ENCODE measurements at places on chromosomes 13 and 19. TPM values are rescaled to one million over a fixed set of nuclear protein-coding genes. Genes with fewer than 3 reads are reported as not detected.

SYCN gene
- not detected for total RNA-seq

GRIN3B gene
- total RNA-seq, result 0.28 TPM

SOX1 gene
- total RNA-seq, result not detected

NALCN gene
- total RNA-seq, result 5.6 TPM

IL27RA gene
- total RNA-seq, result 2.9 TPM

MBD3L3 gene
- total RNA-seq, result not detected

CFD gene
- total RNA-seq, result 1.4 TPM

OBI1 gene
- 11.8 TPM for total RNA-seq

SCGB2B2 gene
- total RNA-seq, result not detected

EFNB2 gene
- total RNA-seq, result 6.9 TPM

RGL3 gene
- not detected for total RNA-seq

SMAD9 gene
- 4.8 TPM for total RNA-seq

GRIN2D gene
- total RNA-seq, result under 0.01 TPM

PSENEN gene
- 9.0 TPM for total RNA-seq

COMP gene
- total RNA-seq, result under 0.01 TPM

PRR12 gene
- total RNA-seq, result 0.36 TPM

DNA sequence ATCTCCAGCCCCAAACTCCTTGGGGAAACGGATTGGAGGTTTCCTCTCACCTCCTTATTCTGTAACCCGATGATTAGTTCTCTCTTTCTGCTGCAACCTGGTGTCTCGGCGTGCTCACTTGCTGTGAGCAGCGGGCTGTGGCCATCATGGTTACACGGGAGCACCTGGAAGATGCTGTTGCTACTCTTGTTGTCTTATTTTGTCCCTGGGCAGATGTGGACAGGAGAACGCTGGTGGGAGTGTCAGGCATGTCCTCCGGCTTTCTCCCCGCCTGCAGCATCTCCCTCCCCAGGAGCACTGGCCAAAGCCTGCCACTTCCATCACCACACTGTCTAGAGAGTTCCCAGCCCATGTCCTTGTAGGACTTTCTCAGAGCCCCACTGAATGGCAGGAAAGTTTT is 211.8 kb upstream of the ZNF536 start:
- no peak for DNase-seq

GRCh38 chr13:46479283-46479682 is 73.7 kb upstream of the LRCH1 start:
- no peak for DNase-seq

- no peak for DNase-seq
Observed at GRCh38 chr13:108929532-108930206, 300.3 kb downstream of the MYO16 start.

DNA sequence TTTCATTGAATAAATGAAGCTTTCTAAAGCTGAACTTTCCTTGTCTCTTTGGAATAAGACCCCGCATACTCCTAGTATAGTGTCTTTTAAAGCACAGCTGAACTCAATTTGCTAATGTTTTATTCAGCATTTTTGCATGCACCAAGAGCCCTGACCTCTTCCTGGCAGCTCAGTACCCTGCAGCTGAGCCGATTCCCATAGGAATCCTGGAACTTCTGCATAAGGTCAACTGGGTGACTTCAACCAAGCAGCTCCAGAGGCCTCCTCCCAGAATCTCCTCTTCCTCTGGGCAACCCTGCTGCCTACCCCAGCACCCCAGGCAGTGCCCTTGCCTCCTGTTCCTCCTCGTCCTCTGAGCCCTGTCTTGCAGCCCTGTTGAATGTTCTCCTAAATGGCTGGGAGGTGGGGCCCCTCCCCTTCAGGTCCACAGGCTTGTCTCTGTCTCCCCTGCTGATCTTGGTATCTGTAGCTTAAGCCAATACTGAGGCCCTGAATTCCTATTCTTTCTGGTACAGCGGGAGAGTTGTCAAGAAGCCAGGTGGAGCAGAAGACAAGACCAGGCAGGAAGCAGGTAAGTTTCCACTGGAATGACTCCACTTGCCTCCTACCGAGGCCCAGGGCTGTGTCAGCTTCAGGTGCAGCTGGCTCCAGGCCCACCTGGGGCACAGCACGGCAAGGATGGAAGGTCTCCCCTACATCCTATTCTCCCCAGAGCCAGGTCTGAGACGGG is 23.6 kb upstream of the CCDC124 start:
- no peak for DNase-seq

- DNase-seq, result no peak
Observed at GRCh38 chr19:16613841-16614240, 14.2 kb downstream of the MED26 start.

DNA sequence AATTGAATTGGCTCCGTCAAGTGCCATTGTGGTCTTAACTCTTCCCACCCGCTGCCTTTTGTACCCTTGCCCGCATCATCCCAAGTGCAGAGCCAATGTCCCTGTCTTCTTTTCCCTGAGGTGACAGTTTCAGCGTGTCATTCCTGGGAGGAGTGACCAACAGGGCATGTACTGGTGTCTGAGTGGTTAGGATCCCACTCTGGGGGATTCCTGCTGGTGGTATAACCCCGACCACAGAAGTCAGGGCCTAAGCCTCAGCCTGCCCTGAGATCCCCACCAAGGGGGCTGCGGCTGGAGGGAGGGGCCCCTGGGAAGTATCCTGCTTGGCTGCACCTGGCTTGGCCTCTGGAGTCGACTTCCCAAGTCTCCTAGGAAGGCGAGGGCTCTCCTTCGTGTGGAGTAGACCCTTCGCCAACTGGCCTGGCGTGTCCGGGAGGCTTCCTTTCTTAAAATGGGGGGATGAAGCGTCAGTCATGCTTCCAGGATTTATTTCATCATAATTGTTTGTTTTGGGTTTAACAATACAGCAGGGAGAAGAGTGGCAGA is 40.6 kb downstream of the NFIX start:
- no peak for DNase-seq

GRCh38 chr19:6652805-6653094 is 17.2 kb downstream of the TNFSF14 start:
- DNase-seq, result no peak

DNA sequence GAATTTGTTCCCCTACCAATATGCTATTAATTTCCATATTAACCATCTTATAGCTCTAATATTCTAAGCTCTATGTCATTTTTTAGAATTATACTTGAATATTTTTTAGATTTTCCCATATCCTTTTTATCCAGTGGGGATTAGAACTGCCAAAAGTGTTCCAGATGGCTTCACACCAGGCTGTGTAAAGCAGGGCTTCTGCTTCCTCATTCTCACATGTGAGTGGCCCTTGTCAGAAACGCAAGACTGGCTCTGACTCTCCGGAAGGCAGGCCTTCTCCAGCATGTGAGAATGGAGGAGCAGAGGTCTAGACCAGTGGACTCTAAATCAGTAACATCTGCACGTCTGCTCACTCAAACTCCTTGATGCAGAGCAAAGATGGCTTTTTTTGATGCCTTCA is 650.1 kb downstream of the FGF9 start:
- no peak for DNase-seq

GRCh38 chr13:71721104-71721503 is 145.9 kb downstream of the DACH1 start:
- DNase-seq, result no peak

GRCh38 chr19:42169486-42170413 is 37.5 kb upstream of the POU2F2 start:
- no peak for DNase-seq

DNA sequence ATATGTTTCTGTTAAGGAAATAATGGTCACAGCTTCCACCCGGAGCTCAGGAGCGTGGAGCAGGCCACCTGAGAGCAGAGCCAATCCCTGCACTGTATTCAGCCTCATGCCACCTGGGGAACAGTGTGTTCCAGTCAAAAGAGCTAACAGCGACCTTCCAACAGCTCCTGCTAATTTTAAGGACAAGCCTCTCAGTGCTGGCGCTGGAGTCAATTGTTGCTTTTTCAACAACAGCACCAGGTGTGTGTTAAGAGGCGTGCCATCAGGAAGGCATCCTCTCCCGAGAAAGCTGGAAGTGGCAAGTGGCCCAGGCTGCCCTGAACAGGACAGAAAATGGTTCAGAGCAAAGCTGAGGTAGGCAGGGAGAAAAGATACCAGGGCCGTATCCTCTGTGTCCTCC is 102.0 kb downstream of the CACNA1A start:
- DNase-seq, result no peak

GRCh38 chr19:40810160-40810559 is 11.2 kb downstream of the EGLN2 start:
- no peak for DNase-seq

DNA sequence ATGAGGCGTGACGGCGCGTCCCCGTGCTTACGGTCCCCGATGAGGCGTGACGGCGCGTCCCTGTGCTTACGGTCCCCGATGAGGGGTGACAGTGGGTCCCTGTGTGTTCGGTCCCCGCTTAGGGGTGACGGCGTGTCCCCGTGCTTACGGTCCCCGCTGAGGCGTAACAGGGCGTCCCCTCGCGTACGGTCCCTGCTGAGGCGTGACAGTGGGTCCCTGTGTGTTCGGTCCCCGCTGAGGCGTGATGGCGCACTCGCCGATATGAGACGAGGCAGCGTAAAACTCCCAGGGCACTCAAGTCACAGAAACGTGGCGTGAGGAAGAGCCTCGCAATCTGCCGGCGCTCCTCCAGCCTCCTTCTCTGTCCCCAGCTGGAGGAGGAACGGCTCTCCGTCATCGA is 20.9 kb downstream of the CFAP97D2 start:
- DNase-seq, result no peak

GRCh38 chr19:4969772-4970531 is 1.0 kb downstream of the KDM4B start:
- DNase-seq, result no peak

DNA sequence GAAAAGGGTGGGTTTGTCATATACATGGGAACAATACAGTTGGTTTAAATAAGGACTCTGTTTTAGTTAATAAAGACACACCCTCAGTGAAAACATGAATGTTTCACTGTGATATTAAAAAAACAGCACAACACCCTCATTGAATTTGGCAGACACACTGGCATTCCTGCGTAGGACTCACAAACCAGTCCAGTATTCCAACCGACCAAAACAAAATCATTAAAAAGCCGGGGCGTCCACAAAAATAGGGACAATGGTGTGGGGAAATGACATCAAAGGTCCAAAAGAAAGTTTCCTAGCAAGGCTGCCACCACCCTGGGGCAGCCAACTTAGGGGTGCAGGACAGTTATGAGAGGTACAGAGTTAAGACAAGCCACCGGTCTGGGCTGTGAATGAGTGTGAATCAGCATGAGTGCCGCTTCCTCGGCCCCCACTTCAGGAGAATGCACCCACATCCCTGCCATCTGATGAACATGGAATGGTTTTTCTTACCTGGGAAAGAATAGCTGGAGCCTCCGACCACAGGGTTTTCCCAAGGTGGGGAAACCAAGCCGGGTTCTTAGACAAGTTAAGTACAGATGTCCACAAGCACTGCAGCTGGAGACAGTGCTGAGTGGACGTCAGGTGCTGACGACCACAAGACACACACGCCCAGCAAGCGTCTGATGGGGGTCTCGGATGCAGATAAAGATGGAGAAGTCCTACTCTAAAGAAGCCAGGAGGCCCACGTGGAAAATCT is 73.3 kb downstream of the KLF2 start:
- DNase-seq, result no peak

DNA sequence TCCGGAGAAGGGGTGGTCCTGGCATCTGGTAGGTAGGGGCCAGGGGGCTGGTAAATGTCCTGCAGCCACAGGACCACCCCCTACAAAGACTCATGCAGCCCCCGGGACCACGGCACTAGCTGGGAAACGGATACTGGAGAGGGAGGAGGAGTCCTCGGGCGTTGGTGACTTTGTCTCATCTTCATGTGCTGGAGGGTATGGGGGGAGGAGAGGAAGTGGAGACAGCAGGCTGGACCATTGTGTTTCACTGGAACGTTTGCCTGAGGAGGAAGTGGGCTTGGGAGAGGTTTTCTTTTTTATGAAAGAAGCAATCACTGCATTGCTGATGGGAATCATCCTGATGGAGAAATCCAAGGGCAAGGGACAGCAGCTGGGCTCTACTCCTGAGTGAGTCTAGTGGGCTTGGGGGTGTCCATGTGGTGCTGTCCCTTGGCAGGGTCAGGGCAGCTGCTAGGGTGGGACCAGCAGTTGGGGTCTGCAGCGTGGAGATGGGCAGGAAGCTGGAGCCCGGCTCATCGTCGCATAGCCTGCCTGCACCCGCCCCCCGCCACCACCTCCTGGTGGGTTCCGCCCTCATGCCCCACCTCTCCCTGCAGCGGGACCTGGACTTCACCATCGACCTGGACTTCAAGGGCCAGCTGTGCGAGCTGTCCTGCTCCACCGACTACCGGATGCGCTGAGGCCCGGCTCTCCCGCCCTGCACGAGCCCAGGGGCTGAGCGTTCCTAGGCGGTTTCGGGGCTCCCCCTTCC is 1.7 kb upstream of the ADM5 start:
- DNase-seq, result no peak

- DNase-seq, result peak; percentile 83
Observed at GRCh38 chr13:105925496-105925895, 610.0 kb downstream of the EFNB2 start.

- DNase-seq, result peak; percentile 31
Observed at GRCh38 chr13:92158346-92158745, 759.9 kb downstream of the GPC5 start.

- no peak for DNase-seq
Observed at GRCh38 chr13:38849315-38849714, 141.3 kb downstream of the STOML3 start.

DNA sequence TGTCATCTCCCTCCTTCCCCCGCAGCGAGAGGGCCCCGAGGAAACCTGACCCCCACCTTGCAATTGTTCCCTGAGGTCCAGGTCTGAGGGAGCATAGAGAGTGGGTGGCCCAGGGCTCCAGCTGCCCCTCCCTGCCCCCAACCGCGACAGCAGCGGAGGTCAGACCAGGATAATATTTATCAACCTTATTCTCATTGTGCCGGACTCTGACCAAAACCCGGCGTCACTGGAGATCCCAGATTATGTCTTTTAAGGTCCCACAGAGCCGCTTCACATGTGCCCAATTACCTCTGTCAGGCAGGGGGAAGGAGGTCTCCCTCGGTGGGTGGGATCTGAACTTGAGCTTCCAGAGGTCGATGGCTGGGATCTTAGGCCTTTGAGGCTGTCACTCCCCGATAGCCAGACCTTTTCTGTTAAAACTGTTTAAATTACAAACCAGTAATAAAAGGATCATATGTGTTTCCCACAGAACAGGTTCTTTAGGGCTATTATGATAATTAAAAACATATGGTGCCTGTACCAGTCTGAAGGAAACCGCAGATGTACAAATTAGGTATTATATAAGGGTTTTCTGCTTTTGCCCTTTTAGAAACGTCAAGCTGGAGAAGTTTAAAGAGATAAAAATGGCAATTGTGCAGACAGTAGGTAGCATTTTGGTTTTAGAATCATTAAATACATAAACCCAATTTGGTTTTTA is 195.5 kb downstream of the ZNF536 start:
- DNase-seq, result no peak

DNA sequence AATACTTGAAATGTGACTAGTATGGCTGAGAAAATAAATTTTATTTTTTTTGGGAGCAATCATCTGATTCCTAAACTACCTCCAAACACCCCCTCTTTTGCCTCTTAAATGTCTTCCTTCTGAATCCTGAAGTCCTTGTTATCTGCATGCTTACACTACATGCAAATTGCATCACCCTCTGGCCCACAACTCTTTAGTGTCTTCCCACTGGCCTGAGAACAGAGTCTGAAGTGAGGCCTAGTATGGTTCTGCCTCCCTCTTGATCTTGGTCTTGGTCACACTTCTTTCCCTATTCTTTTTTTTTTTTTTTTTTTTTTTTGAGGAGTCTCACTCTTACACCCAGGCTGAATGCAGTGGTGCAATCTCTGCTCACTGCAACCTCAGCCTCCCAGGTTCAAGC is 4.8 kb downstream of the ZNF558 start:
- DNase-seq, result no peak

GRCh38 chr19:11375143-11375948 is 880 bp downstream of the SWSAP1 start:
- DNase-seq, result no peak

GRCh38 chr19:2223959-2224358 is 12.2 kb downstream of the PLEKHJ1 start:
- DNase-seq, result no peak

GRCh38 chr13:80516818-80517348 is 176.0 kb upstream of the SPRY2 start:
- no peak for DNase-seq
